IPS DF 6.9 (cell line): ENCODE measurements at places on chromosomes 3 and 15.

DNA sequence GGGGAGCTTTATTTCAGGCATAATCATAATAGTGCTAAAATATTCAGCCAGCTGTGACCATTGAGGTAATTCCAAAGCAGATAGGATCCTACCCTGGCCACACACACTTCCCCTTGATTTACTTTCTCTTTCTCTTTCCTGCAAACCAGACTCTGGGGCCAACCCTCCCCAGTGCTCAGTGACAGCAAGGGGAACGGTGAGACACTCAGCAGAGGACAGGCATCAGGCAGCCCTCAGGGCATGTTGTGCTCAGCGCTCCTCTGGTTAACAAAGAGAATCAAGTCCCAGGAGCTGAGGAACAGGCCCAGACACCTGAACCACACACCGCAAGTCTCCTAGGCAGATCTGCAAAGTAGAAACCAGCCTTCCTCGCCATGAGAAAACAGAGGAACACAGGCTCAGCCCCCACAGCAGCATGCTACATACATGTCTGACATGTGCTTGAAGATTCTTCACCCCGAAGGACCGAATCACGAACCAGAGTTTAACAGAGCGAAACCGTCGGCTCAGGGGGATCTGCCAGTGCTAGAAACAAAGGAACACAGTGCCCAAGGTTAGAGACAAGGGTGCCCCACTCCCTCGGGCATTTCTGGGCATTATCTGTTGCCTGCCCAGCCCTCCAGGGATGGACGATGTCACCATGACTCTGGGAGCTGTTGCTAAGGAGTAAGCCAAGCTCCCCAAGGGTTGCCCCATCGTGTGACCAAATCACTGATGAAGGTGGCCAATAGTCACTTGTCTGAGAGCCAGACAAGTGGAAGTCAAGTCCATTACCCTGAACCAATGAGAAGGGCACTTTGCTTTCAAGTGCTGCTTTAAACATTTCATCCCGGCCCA lies 17.5 kb downstream of the HDC start:
- H3K4me1 ChIP-seq = no peaks in the 10 kb centered on the region
- H3K36me3 ChIP-seq = no peaks in the 10 kb centered on the region
- H3K27ac ChIP-seq = no peak overlapping the region
- DNase-seq = no peak
- H3K27me3 ChIP-seq = no peaks in the 10 kb centered on the region
- no peak overlapping the region for H3K4me3 ChIP-seq

- no peak within 1 kb of the TSS for H3K27ac ChIP-seq
- no peaks in the 10 kb centered on the region; the same call in 1 of the 2 replicates for H3K4me1 ChIP-seq
- peaks cover 9% of the 10 kb centered on the region; the same call in 1 of the 2 replicates for H3K27me3 ChIP-seq
- DNase-seq = no peak
Measured at GRCh38 chr3:50617096-50617791, at the start of gene MAPKAPK3. Gene MAPKAPK3 (plus strand): TSS chr3:50617151. CDS start chr3:50617566, 415 bp downstream.

DNA sequence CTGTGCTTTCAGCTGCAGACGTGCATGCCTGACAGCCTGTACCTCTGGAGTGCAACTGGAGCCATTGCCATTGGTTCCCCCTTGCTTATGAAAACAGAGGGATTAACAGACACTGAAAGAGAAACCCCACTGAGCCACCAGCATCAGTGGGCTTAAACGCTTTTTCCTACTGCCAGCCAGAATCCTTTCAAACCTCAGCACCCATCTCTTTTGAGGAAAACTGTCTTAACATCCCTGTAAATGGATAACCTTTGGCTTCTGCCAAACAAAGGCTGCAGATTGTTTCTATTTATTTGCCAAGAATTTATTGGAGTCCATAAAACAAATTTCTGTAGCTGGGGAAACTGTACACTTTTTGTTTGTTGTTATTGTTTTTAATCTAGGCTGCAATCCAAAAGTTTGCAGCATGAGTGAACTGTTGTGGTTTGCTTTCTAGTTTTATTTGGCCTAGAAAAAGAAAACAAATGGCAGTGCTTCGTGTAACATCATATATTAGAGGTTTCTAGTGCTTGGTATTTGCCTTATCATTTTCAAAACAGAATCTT lies 369.2 kb upstream of the IL12A start:
- no peak overlapping the region for H3K4me3 ChIP-seq
- H3K27ac ChIP-seq = no peak overlapping the region
- DNase-seq = no peak
- H3K36me3 ChIP-seq = no peaks in the 10 kb centered on the region
- no peaks in the 10 kb centered on the region for H3K27me3 ChIP-seq
- no peaks in the 10 kb centered on the region for H3K4me1 ChIP-seq

- H3K4me3 ChIP-seq = no peak overlapping the region
- H3K36me3 ChIP-seq = no peaks in the 10 kb centered on the region
- DNase-seq = no peak
- H3K27ac ChIP-seq = no peak overlapping the region
- H3K27me3 ChIP-seq = no peaks in the 10 kb centered on the region
- H3K4me1 ChIP-seq = no peaks in the 10 kb centered on the region
Measured at GRCh38 chr15:52069559-52069958, 43.0 kb downstream of the BCL2L10 start.

DNA sequence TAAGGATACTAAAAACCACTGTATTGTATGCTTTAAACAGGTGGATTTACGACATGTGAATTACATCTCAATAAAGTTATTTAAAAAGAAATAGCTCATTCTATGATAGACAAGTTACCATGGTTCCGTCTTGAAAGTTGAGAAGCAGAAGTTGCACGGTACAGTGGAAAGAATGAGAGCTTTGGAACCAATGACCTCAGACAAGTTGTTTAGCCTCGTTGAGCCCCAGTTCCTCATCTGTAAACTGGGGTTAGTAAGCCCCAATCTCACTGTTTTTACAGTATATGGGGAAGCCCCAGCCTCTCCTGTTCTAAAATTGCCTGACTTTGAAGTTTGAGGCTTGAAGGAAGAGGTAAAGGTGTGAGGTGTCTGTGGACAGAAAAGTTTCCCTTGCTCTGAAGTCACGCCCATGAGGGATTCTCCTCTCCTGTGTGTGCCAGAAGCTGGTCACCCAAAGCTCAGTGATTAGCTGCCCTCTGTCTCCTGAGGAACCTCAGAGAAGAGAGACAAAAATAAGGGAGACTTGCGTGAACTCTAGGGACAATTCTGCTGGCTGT lies 10.0 kb downstream of the CRYGS start:
- H3K27ac ChIP-seq = no peak overlapping the region
- H3K4me1 ChIP-seq = no peaks in the 10 kb centered on the region
- no peaks in the 10 kb centered on the region for H3K36me3 ChIP-seq
- H3K27me3 ChIP-seq = no peaks in the 10 kb centered on the region
- H3K4me3 ChIP-seq = no peak overlapping the region

GRCh38 chr3:193812078-193812725 lies 219.2 kb downstream of the OPA1 start:
- no peaks in the 10 kb centered on the region for H3K27me3 ChIP-seq
- H3K4me3 ChIP-seq = no peak overlapping the region
- H3K27ac ChIP-seq = peak overlapping the region; percentile 38
- H3K36me3 ChIP-seq = no peaks in the 10 kb centered on the region
- no peak for DNase-seq

- no peaks in the 10 kb centered on the region for H3K36me3 ChIP-seq
- no peaks in the 10 kb centered on the region for H3K27me3 ChIP-seq
- no peaks in the 10 kb centered on the region for H3K4me1 ChIP-seq
Measured at GRCh38 chr3:174403831-174404230, 455.3 kb upstream of the NAALADL2 start.

GRCh38 chr3:30713885-30714503 lies 107.6 kb downstream of the TGFBR2 start:
- no peak overlapping the region for H3K4me3 ChIP-seq
- no peaks in the 10 kb centered on the region for H3K27me3 ChIP-seq
- H3K27ac ChIP-seq = no peak overlapping the region
- no peaks in the 10 kb centered on the region; the same call in 1 of the 2 replicates for H3K4me1 ChIP-seq

DNA sequence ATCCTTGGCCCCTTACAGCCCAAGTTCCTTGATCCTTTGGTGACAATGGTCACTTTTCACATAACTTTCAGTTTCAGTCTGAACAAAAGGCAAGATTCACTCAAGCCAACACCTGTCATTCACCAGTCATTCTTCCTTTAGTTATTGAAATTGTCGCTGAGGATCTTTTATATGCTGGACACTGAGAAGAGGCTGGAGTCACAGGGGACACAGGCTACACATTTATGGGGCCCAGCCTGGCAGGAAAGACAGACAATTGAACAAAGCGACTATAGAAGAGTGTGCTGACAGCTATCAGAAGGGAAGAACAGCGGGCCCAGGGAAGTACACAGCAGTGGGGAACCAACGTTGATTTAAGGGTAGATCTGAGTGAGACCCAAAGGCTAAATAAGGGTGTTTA lies 69.8 kb upstream of the PROK2 start:
- no peak overlapping the region for H3K4me3 ChIP-seq
- H3K27me3 ChIP-seq = no peaks in the 10 kb centered on the region
- no peaks in the 10 kb centered on the region for H3K36me3 ChIP-seq
- no peak for DNase-seq

GRCh38 chr15:58460872-58461271 lies 29.1 kb downstream of the LIPC start:
- H3K4me1 ChIP-seq = no peaks in the 10 kb centered on the region
- DNase-seq = no peak
- no peak overlapping the region for H3K4me3 ChIP-seq
- H3K27ac ChIP-seq = no peak overlapping the region
- H3K27me3 ChIP-seq = no peaks in the 10 kb centered on the region
- no peaks in the 10 kb centered on the region for H3K36me3 ChIP-seq

GRCh38 chr3:153658136-153658535 lies 463.1 kb upstream of the ARHGEF26 start:
- no peaks in the 10 kb centered on the region for H3K27me3 ChIP-seq
- H3K27ac ChIP-seq = no peak overlapping the region
- H3K4me1 ChIP-seq = no peaks in the 10 kb centered on the region

- H3K27ac ChIP-seq = no peak overlapping the region
- no peak for DNase-seq
Measured at GRCh38 chr3:117118604-117119003, 409.0 kb downstream of the TUSC7 start.

DNA sequence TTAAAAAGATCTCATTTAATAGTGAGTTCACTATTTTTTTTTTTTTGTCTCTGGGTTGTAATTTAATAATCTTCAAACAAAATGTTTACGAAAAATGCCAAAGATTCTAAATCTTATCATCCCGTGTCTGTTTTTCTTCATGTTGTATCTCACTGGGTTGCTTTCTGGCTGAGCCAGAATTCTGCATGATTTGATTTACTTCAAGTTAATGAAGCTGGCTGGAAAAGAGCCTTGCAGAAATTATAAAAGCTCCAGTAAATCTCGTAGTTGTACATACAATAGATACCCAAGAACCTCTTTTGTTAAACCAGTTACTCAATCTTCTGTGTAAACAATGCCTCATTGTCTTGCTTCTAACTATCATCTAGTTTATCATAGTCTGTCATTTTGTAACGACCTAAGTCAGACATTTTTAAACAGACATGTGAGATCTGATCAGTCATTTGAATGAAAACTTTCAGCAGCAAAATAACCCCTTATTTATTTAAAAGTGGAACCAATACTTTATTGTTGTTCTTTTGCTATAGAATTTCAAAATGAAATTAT lies 249.0 kb downstream of the MCTP2 start:
- no peaks in the 10 kb centered on the region for H3K27me3 ChIP-seq
- H3K27ac ChIP-seq = no peak overlapping the region
- H3K4me1 ChIP-seq = no peaks in the 10 kb centered on the region; the same call in 1 of the 2 replicates
- H3K4me3 ChIP-seq = no peak overlapping the region
- no peaks in the 10 kb centered on the region for H3K36me3 ChIP-seq
- no peak for DNase-seq

- peaks cover 4% of the 10 kb centered on the region; the same call in 1 of the 2 replicates for H3K4me1 ChIP-seq
- no peaks in the 10 kb centered on the region for H3K36me3 ChIP-seq
- no peaks in the 10 kb centered on the region for H3K27me3 ChIP-seq
- DNase-seq = no peak
Measured at GRCh38 chr3:196218155-196218712, 1.9 kb downstream of the SLC51A start.

DNA sequence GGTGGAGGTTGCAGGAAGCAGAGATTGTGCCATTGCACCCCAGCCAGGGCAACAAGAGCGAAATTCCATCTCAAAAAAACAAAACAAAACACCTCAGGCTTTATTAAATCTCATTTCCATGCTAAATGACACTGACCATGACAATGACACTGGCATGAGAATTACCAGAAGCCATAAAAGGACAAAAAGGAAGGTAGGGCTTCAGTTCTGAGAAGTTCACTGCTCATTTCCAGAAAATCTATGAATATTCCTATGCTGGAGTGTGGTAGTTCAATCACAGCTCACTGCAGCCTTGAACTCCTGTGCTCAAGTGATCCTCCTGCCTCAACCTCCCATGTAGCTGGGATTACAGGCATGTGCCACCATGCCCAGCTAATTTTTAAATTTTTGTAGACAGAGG lies 44.7 kb downstream of the PCNP start:
- H3K27me3 ChIP-seq = no peaks in the 10 kb centered on the region
- DNase-seq = no peak
- no peak overlapping the region for H3K27ac ChIP-seq
- no peaks in the 10 kb centered on the region for H3K4me1 ChIP-seq

DNA sequence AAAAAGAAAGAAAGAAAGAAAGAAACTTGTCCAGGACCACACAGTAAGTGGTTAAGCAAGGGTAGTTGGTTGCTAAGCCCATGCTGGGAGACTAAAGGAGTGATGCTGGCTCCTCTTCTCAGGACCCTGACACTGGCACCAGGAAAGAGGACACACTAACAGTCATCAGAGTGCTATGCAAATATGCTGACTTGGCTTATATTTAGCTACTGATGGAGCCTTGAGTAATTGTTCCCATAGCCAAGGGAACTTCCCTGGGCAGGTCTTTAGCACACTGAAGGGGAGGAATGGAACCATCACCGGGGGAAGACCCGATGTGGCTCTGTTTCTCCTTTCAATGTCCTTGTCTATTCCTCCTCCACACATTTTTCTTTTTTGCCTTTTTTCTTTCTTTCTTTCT lies 6.2 kb downstream of the TMEM40 start:
- H3K27ac ChIP-seq = no peak overlapping the region
- no peaks in the 10 kb centered on the region for H3K4me1 ChIP-seq
- no peaks in the 10 kb centered on the region for H3K27me3 ChIP-seq
- H3K4me3 ChIP-seq = no peak overlapping the region
- H3K36me3 ChIP-seq = no peaks in the 10 kb centered on the region

DNA sequence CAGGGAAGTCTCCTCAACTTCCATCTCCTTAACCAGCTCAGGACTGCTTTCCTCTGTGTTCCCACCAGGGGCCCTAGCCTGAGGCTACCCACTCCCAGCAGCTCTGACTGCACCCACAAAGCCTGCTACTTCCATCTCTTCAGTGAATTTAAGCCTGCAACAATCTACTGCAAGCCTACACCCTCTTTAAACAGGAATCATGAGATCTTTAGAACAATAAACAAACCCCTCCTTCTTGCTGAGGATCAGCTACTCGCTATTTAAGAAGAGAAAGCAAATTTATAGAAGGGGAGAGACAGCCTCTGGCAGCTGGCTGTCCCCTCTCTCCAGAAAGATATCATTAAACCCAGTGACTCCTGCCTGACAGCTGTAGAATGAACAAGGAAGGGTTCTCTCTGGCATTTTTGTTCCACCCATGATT lies 51.9 kb downstream of the ARHGAP31 start:
- no peak overlapping the region for H3K27ac ChIP-seq
- H3K36me3 ChIP-seq = no peaks in the 10 kb centered on the region
- DNase-seq = no peak
- H3K4me3 ChIP-seq = no peak overlapping the region
- H3K27me3 ChIP-seq = no peaks in the 10 kb centered on the region; the same call in 1 of the 2 replicates
- peaks cover 5% of the 10 kb centered on the region; the same call in 1 of the 2 replicates for H3K4me1 ChIP-seq

- no peak overlapping the region for H3K4me3 ChIP-seq
- no peaks in the 10 kb centered on the region for H3K4me1 ChIP-seq
- DNase-seq = no peak
- H3K27ac ChIP-seq = no peak overlapping the region
- no peaks in the 10 kb centered on the region for H3K27me3 ChIP-seq
- no peaks in the 10 kb centered on the region for H3K36me3 ChIP-seq
Measured at GRCh38 chr3:160260587-160261270, 35.5 kb downstream of the C3orf80 start.
